ENCODE measurements at places on chromosomes 6 and 20.

GRCh38 chr6:128676456-128676855 lies 156.1 kb upstream of the PTPRK start:
- no peak for DNase-seq

DNA sequence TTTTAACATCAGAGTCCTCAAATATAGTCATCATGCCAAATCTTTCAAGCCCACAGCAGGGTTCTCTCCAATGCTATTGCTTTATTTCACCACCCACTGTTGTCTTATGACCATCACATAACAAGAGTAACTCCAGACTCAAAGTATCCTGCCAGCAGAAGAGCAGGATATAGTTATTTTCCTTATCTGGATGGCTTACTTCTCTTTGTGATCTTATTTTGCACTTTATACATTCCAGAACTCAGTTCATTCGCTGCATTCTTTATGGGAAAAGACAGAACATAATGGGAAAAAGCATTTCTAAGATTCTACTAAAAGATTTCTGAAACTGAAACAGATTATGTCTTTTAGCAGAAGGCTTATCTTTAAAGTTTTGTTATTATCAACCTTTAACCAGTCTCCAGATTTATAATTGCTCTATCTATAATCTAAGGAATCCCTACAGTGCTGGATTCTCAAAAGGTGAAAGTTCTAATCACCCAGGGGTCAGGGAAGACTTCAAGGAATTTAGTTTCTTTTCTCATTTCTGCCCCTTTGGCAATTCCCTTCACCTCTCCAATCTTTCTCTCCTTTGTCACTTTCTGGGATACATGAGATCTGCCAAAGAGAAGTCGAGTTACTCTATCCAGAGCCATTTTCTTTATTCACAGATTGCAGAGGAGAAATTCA lies 190.4 kb downstream of the TPBG start:
- DNase-seq, result no peak

DNA sequence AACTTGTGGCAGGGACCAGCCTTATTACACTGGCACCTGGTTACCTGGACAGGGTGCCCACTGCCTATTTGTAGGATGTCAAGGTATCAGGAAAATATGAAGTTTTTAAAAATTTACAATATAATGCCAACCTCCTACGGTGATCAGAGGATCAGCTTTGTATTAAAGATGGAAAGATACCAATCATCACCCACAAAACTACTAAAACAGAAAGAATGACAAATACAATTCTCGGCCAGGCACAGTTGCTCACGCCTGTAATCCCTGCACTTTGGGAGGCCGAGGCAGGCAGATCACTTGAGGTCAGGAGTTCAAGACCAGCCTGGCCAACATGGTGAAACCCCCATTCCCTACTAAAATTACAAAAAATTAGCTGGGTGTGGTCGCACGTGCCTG lies 18.4 kb upstream of the PRND start:
- no peak for DNase-seq

DNA sequence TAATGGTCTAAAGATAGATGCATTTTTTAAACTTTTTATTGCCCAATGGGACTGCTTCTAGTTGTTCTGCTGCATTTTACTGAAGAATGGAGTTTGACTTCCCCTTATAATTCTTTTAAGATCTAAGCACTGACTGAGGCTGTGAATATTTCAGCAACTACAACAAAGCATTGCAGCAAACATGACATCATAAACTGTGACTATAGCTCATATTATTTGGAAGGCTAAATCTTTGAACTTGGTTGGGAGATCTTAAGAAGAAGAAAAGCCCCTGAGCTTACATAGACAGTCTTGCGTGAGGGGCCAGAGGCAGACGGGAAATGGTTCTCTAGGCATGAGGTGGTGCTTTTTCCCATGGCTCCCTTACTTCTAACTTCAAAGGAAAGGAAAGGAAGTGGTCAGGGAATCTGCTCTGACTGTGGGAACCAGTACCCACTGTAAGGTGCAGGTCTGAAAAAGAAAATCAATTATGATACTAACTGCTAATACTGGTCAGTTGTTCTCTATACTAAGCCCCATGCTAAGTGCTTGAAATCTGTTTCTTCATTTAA lies 14.8 kb downstream of the HEY2 start:
- no peak for DNase-seq

- DNase-seq, result no peak
Observed at GRCh38 chr20:51190783-51191180, 167.9 kb upstream of the KCNG1 start.

- no peak for DNase-seq
Observed at GRCh38 chr6:55584654-55585354, 5.8 kb upstream of the HMGCLL1 start.

DNA sequence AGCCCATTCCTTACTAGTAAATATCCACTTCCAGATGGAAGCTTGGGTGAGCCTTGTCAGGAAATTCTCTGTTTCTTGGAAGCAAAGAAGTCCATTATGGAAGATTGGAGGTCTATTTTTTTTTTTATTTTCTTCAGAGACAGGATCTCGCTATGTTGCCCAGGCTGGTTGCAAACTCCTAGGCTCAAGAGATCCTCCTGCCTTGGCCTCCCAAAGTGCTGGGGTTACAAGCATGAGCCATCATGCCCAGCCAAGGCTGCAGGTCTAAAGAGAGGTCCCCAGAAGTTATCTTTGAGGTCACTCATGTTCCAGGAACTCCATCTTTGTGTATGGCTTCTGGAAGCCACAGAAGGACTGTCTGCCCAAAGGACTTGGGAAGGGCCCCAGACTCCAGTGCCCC lies 255.3 kb downstream of the LY86 start:
- DNase-seq, result no peak

DNA sequence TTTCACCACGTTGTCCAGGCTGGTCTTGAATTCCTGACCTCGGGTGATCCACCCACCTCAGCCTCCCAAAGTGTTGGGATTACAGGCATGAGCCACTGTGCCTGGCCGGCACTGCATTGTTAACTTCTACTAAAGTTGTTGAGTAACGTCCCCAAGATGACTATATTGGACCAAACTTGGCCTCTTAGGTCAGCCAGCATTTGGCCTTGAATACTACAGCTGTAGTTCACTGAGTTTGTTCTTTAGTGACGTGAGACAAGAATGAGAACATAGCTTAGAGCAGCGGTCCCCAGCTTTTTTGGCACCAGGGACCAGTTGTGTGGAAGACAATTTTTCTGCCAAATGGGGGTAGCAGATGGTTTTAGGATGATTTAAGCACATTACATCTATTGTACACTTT lies 237.1 kb downstream of the TBC1D7 start:
- no peak for DNase-seq

DNA sequence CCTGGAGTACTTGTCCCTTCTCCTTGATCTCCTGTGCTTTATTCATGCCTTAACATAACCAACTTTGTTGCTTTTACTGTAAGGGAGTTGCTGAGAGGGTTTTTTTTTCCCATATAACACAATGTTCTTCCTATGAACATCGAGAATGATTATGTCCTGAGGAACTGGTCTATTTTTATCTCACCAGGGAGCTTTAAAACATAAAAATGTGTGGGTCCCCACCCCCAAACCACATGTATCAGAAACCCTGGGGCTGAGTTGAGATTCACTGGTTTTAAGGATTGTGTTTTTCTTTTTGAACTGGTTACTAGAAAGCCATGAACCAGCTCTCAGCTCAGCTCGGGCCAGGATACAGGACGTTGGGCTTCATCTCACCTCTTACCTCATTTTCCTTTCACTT lies 118.5 kb upstream of the JAG1 start:
- DNase-seq, result no peak

DNA sequence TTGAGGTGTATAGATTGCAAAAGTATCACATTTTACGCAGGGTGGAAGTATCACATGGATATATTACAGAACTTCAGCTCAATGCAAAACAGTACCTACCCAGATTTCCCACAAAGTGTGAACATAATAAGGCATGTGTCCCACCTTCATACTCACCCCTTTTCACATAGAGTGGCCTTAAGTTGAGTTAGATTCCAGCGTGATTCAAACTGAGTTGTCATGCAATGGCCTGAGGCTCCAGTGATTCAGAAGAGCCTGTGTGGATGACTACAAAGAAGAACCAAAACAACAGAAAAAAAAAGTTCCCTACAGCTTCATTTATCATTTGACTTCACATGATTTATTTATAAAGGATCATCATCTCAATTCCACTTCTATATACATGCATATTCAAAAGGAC lies 309.7 kb downstream of the SLC35F1 start:
- DNase-seq, result no peak

GRCh38 chr6:163460307-163460782 lies 45.8 kb downstream of the QKI start:
- DNase-seq, result no peak

DNA sequence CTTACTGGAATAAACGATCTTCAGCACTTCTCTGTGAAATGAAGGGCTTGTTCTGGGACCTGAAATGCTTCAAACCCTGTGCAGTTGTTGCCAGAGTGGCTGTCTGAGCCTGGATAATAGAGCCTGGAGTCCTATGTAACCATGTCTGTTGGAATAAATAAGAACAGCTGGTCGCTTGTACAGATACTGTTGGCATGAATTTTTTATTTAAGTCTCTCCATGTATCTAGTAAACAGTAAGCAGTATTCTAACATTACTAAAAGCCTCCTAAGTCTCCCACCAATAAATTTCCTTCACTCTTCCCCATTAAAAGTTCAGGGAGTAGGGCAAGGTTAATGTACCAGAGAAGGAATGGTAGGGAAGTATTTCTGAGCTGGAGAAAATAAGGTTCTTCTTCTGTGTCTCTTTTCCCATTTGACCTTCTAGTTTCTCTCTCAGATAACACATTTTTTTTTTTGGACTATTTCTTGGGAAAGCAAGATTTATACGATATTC lies 227.5 kb downstream of the PRL start:
- no peak for DNase-seq

GRCh38 chr20:34302312-34302722 lies 838 bp downstream of the AHCY start:
- no peak for DNase-seq

DNA sequence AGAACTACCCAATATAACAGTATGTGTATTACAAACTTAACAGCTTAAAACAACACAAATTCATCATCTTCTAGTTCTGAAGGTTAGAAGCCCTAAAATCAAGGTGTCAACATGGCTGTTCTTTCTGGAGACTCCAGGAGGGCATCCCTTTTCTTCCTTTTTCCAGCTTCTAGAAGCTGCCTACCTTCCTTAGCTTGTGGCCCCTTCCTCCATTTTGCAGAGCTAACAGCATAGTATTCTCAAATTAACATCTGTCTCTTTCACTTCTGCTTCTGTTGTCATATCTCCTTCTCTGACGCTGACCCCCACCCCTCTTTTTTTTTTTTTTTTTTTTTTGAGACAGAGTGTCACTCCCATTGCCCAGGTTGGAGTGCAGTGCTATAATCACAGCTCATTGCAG lies 52.8 kb upstream of the AKIRIN2 start:
- no peak for DNase-seq

DNA sequence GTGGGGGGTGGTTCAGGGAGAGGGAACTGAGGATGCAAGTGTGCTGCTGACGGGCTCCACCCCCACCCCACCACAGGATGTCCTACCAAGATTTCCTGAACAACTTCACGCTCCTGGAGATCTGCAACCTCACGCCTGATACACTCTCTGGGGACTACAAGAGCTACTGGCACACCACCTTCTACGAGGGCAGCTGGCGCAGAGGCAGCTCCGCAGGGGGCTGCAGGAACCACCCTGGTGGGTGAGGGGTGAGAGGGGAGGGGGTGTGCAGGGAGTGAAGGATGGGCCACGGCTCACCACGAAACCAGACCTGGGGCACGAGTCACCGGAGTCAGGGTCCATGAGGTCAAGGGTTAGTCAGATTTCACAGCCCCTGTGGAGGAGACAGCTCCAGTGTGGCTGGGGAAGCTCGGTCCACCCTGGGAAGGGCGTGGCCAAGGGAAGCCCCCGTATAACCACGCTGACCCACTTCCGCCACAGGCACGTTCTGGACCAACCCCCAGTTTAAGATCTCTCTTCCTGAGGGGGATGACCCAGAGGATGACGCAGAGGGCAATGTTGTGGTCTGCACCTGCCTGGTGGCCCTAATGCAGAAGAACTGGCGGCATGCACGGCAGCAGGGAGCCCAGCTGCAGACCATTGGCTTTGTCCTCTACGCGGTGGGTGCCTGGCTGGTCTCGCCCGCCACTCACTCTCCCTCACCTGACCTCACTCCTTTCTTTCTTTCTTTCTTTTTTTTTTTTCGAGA lies 18.3 kb downstream of the CAPN11 start:
- no peak for DNase-seq

DNA sequence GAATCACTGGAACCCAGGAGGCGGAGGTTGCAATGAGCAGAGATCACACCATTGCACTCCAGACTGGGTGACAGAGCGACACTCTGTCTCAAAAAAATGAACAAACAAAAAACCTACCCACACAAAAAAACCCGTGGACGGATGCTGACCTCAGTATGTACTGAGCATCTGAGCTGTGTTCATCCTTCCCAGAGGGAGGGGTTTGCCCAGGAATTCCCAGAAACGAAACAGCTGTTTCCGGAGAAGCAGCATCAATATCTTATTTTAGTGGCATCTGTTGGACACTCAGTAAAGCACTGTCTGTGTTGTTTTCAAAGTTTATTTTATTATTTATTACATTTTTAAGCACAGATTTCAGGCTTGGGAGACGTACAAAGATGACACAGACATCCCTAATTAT lies 18.7 kb downstream of the NANP start:
- no peak for DNase-seq

GRCh38 chr6:29887819-29888776 lies 54.2 kb upstream of the HLA-A start:
- DNase-seq, result no peak

GRCh38 chr6:154187203-154187602 lies 148.2 kb downstream of the OPRM1 start:
- DNase-seq, result no peak

- DNase-seq, result peak; percentile 53
Observed at GRCh38 chr6:53530346-53530745, 14.6 kb downstream of the GCLC start.

DNA sequence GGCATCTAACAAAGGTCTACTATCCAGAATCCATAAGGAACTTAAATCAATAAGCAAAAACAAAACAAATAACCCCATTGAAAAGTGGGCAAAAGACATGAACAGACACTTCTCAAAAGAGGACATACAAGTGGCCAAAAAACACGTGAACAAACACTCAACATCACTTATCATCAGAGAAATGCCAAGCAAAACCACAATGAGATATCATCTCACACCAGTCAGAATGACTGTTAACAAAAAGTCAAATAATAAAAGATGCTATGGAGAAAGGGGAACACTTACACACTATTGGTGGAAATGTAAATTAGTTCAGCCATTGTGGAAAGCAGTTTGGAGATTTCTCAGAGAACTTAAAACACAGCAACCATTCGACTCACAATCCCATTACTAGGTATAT lies 19.4 kb upstream of the VNN1 start:
- no peak for DNase-seq
